Neural crest cell (in vitro differentiated cells): ENCODE measurements at places on chromosomes 16 and 17.
A peak's percentile ranks its signal among the peaks of the same experiment; 100 is the strongest.

- no peak for DNase-seq
Measured at GRCh38 chr16:87516361-87516760, 23.5 kb upstream of the ZCCHC14 start.

DNA sequence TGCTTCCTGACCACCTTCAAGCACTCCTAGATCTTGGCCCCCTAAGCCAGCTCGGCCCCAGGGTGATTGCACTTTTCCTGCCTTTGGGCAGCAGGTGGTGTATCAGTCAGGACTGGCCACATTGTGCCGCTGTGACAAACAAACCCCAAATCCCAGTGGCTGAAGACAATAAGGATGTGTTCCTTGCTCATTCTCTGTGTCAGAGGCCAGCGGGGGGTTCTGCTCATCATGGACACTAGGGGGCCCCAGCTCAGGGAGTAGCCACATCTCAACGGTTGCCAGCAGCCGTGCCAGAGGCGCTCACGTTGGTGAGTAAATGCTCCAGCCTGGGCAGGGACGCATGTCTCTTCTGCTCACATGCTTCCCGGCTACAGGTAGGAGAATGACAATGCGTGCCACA, 60.4 kb downstream of the ZDHHC7 start:
- DNase-seq, result peak; percentile 31

DNA sequence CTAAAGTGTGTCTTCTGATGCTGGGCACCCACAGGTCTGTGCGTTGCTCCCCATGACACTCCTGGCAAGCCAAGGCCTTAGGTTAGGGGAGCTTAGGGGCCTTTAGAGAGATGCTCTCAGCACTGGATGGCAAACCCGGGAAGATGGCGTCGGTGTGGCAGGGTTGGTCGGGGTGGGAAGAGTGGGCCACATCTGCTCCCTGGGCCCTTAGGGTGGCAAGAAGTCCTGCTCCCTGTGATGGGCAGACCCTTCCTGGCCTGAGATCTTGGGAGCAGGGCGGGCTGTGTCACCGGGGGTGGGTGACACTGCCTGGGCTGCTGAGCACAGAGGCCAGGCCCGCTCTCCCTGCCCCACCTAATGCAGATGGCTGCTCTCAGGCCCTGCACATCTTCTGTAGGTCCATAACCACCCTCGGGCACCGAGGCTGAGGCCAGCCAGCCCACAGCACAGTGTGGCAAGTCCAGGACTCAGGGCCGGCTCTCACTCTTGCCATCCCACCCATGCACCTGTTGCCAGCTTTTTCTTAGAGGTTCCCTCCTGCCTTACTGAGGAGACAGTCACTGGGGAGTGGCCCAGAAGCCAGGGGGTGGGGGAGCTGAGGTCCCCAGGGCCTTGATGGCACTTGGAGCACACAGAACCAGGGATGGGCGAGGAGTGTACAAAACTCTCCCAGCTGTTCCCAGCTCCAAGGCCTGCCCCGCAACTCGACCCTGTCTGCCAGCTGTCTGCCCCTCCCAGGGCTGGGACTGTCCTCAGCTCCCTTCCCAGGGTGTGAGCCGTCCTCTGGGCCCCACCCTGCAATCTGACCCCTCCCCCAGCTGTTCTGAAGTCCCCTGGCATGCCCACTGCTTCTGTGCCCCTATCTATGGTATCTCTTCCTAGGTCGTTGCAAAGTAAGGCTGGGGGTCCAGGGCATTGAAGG, 4.4 kb upstream of the MTSS2 start:
- DNase-seq, result no peak

- DNase-seq, result no peak
Measured at GRCh38 chr17:21674242-21674731, 18.0 kb upstream of the KCNJ18 start.

DNA sequence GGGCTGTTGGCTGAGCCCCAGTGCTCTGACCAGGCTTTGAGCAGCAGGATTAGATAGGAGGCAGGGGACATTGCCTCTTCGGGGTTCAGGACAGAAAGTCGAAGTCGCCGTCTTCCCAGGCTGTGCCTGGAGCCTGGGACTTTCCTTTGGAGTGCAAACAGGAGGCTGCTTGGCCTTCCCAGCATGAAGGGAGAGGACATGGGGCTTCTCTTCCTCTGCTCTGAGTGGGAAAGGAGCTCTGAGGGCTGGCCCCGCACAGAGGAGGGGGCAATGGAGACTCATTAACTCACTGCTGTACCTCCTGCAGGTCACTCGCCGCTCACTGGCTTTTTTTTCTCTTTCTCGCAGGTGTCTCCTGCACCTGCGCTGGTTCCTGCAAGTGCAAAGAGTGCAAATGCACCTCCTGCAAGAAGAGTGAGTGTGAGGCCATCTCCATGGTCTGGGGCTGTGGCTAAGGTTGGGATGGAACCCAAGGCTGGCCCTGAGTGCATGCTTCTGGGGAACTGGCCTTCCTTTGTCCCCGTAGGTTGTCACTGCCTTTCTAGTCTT, 642 bp downstream of the MT1F start:
- no peak for DNase-seq
